ENCODE measurements at places on chromosomes 16 and 17.

- DNase-seq, result no peak
Measured at GRCh38 chr17:14353861-14354474, 53.1 kb downstream of the HS3ST3B1 start.

GRCh38 chr17:12358477-12358876 is 307.2 kb upstream of the MYOCD start:
- no peak for DNase-seq

DNA sequence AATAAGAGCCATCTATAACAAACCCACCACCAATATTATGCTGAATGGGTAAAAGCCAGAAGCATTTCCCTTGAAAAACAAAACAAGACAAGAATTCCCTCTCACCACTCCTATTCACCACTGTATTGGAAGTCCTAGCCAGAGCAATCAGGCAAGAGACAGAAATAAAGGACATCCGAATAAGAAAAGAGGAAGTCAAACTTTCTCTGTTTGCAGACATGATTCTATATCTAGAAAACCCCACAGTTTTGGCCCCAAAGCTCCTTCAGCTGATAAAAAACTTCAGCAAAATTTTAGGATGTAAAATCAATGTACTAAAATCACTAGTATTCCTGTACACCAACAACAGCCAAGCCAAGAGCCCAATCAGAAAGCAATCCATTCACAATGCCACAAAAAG is 271.8 kb upstream of the AXIN2 start:
- no peak for DNase-seq

GRCh38 chr17:14448818-14449217 is 147.9 kb downstream of the HS3ST3B1 start:
- no peak for DNase-seq

- no peak for DNase-seq
Measured at GRCh38 chr16:9297437-9298113, 206.1 kb downstream of the HAPSTR1 start.

GRCh38 chr17:30210366-30210765 is 25.1 kb downstream of the SLC6A4 start:
- no peak for DNase-seq

- no peak for DNase-seq
Measured at GRCh38 chr16:77647726-77648125, 74.6 kb upstream of the NUDT7 start.

GRCh38 chr17:70464995-70465394 is 295.7 kb downstream of the KCNJ2 start:
- no peak for DNase-seq

- DNase-seq, result peak; percentile 66
Measured at GRCh38 chr17:27810211-27810901, 10.0 kb upstream of the NOS2 start.

DNA sequence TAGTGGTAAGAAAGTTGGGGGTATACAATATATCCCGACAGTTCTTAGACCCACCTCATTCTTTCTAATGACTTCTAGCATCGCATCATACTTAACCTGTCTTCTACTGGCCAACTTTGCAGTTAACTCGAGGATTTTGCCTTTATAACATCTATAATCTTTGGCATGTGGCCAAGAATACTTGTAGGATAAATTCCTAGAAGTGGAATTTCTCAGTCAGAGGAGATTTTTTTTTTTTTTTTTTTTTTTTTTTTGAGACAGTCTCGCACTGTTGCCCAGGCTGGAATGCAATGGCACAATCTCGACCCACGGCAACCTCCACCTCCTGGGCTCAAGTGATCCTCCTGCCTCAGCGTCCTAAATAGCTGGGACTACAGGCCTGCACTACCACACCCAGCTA is 253.5 kb downstream of the MRTFB start:
- DNase-seq, result no peak

- no peak for DNase-seq
Measured at GRCh38 chr16:27216297-27216885, 13.1 kb downstream of the KDM8 start.

- no peak for DNase-seq
Measured at GRCh38 chr16:55479430-55480140, 587 bp downstream of the MMP2 start.

- DNase-seq, result no peak
Measured at GRCh38 chr16:1615761-1616160, 3.6 kb downstream of the CRAMP1 start.

DNA sequence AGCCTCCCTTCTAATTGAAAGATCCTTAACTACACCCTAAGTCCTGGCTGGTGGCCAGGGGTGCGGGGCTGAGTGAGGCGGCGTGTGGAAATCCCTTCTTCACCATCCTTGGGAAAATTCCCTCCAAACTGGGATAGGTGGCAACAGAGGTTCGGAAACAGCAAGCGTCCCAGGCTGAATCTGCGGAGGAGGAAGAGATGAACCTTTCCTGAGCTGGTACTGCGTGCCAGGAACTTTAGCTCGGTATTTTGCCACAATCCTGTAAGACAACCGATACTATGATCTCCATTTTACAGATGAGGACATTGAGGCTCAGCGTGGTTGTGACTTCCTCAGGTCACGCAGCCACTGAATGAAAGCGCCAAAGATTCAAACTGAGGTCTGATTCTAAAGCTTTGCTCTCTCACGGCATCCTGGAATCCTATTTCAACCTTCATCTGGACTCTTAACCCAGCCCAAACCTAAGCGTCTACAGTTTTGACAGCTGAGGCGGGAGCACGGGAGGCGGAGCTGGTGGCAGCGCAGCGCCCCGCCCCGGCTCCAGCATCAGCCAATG is 583 bp upstream of the CYLD start:
- no peak for DNase-seq

DNA sequence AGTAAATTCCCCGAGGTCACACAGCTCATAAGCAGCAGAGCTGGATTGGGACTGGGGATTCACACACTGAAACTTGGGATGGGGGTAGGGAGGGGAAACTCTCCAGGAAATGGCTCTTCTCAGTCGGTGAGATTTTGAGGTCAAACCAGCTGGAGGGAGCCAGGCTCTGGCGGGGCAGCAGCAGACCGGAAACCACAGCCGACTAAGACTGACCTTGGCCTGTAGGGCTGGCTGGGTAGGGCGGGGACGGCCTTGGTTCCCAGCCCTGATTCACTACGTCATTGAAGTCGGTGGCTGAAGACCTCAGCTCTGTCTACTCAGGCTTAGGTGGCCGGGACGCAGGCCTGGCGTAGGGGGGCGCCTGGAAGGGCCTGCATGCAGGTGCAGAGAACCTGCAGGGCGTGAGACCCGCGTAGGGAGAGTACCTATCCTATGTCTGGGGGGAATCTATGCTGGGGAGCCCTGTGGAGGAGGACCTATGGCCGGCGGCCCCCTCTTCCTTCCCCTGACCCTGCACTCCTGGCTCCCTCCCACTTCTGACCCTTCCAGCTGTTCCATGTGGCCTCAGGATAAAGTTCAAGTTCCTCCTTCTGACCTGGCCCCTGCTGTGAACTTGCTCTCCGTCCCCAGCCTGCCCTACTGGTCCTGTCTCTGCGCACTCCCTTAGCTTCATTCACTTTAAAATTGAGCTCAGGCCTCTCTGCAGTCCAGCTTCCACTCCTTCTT is 11.9 kb upstream of the SLC4A1 start:
- DNase-seq, result peak; percentile 86

GRCh38 chr17:49494399-49494985 is 601 bp upstream of the NGFR start:
- DNase-seq, result no peak

GRCh38 chr17:49456183-49456965 is 38.7 kb upstream of the NGFR start:
- no peak for DNase-seq

DNA sequence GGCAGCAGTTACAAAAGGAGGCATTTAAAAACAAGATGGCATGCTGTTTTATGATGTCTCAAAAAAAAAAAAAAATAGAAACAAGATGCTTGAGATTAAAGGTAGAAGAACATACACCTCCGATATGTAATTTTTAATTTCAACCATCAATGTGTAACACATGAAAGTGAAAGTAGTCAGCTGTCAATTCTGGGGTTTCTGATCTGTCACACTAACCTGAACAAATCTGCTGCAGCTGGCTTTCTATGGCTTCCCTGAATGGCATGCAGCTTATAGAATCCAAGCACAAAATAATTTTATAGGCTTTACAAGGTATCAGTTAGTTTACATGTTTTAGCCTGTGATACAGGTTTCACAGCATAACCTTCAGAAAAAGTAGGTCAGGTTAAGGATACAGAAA is 13.5 kb downstream of the GLYR1 start:
- DNase-seq, result no peak

- DNase-seq, result no peak
Measured at GRCh38 chr17:75845933-75846691, 1.9 kb upstream of the UNC13D start.

DNA sequence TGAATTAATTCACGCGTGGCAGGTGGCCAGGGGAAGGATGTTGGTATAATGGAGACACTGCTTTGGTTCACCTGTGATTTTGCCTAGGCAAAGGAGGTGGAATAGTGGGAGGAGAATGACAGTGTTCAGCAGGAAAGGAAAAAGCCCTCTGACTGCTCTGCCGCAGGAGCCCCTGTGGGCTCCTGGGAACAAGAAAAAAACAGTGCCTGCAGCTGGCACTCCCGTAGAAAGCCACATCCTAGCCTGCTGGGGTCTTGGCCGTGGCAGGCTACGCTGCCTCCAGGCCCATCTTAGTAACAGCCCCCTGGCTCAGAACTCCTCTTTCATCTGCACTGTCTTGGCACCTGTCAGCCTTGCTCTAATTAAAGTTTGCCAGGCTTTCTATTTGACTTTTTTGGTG is 20.6 kb downstream of the ADORA2B start:
- DNase-seq, result no peak

DNA sequence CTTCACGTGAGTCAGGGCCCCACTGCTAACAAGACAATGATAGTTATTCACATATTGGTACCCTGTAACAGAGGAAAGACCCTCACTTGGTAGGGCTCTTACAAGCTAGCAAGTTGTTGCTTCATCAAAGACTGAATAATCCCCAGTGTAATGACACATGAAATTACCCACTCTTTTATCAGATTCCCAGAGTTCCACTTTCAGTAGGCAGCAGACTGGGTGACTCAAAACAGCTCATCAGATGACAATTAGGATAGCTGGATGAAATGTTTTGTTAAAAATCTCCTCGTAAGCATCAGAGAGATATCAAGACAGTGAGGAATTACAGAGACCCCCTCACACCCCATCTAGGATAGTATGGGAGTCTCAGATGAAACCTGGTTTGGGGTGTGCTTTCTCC is 6.8 kb upstream of the OR1E2 start:
- DNase-seq, result no peak

GRCh38 chr17:20920815-20921199 is 122.0 kb downstream of the USP22 start:
- no peak for DNase-seq

- DNase-seq, result no peak
Measured at GRCh38 chr17:82678265-82678891, 20.1 kb downstream of the RAB40B start.

GRCh38 chr17:45248132-45248957 is 13.5 kb downstream of the SPATA32 start:
- DNase-seq, result peak; percentile 88

- no peak for DNase-seq
Measured at GRCh38 chr17:79033046-79033616, 9.2 kb downstream of the C1QTNF1 start.

DNA sequence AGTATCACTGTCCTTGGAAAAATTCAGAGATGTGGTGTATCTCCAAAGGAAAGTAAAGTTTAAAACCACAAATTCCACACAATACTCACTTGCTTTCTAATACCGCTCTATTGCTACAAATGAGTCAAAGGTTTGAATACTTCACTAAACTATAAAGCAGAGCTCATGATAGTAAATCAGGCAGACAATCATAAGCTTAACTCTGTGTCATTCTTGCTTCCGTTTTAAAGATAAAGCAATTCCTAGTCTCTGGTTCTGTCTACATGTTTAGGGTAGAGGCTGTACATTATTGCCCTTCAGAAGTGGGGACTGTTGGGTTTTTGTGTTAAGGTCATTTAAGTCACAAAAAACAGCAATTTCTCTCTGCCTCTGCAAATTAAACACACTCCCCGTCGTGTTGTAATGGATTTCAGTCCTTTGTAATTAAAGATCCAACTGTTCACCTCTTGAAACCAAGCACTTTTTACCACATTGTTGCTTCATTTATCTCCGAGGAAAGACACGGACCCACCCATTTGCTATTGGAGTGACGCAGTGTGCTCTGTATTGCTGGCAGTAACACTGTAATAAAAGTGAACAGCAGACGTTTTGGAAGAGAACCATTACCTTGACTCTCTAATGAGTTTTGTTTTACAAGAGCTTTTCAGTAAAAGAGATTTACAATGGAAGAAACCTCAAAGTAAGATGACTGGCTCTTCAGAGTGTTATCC is 83.1 kb upstream of the CNTNAP4 start:
- no peak for DNase-seq

GRCh38 chr17:8138672-8139371 is 13.4 kb downstream of the PER1 start:
- peak; percentile 91 for DNase-seq

DNA sequence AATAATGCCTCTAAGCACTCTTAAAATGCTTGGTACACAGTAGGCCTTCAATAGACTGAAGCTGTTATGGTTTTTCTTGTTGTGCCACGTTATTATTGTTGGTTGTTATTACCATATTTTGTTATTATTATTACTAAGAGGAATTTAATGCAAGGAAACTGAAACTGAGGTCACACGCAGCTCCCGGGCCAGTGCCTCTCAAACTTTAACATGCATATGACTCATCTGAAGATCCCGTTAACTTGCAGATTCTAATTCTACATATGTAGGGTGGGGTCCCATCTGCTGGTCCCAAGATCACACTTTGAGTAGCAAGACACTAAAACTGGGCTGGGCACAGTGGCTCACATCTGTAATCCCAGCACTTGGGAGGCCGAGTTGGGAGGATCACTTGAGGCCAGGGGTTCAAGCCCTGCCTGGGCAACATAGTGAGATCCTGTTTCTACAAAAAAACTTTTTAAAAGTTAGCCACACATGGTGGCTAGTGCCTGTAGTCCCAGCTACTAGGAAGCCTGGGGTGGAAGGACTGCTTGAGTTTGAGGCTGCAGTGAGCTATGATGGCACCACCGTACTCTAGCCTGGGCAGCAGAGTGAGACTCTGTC is 888 bp downstream of the ACSM5 start:
- DNase-seq, result peak; percentile 48

DNA sequence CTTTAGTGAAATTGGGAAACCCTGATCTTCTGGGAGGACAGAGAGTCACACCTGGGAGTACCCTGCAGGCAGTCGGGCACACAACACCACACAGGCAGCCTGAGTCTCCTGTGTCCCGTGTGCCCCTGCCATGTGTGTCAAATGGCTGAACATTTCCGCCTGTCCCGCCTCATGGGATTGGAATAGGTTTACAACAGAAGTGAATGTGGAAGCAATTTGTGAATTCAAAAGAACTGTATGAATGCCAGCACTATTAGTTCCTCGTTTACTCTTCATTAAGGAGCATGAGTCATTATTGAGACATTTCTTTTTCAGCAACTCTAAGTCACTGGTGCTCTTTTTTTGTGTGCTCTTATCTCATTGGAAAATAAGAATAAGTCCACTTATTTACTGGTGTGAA is 226.5 kb downstream of the PMP22 start:
- DNase-seq, result no peak

GRCh38 chr17:58575511-58575910 is 61.1 kb upstream of the MTMR4 start:
- no peak for DNase-seq

Data from GM10248 (cell line).